Stimulated activated CD8-positive, alpha-beta memory T cell treated with anti-CD3 and anti-CD28 coated beads, Interleukin-4, amount 100 ng/mL, for 48 hours (primary cell): ENCODE measurements at places on chromosomes 2 and 18.

DNA sequence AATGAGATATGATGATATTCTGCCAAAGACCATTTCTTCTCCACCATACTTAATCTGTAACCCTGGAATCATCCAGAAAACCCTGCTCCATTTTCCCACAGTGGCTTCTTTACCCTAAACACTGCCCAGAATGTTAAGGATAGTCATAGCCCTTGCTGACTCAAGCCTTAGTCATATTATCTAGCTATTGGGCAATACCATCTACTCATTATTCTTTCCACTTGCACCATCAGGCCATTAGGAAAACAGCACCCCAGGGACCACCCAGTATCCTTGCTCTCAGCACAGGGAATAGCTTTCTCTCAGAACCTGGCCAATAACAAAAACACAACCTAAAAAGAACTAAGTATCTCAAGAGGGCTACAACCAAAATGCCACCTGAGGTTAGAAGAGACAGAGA lies 445.7 kb upstream of the SLC14A2 start:
- no peak for DNase-seq

DNA sequence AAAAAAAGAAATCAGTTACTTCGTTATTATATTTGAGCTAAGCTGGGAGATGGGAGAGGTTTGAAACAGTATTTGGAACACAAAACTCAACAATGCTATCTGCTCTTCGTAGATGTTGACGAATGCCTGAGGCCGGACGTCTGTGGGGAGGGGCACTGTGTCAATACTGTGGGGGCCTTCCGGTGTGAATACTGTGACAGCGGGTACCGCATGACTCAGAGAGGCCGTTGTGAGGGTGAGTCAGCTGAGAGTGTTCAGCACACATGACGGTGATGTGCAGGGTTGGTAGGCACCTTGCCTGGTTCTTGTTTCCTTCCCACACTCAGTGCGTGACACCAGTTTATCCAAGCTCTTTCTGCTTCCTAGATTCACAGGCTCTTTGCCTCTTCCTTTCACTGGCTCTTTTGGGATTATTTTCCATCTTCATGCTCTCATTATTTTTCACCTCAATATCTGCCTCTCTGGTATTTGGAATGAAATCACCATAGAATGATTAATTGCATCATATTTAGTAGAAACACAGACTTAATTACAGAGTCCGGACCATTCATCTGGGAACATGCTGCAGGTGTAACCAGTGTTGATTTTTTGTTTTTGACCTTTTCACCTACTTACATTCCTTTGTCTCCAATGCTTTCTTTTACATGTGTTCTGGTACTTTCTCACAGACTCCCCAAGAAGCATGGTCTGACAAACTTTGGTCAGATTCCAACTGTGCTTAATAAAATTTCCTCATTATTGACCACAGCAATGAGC lies 200.6 kb upstream of the RASGRP3 start:
- DNase-seq, result peak; percentile 43

GRCh38 chr2:112187805-112188596 lies 49.8 kb downstream of the FBLN7 start:
- peak; percentile 82 for DNase-seq

GRCh38 chr2:28269019-28269784 lies 123.5 kb upstream of the FOSL2 start:
- no peak for DNase-seq

- no peak for DNase-seq
Observed at GRCh38 chr18:54330768-54331548, 26.7 kb downstream of the STARD6 start.

GRCh38 chr2:207734264-207734635 lies 22.8 kb downstream of the CCNYL1 start:
- no peak for DNase-seq

DNA sequence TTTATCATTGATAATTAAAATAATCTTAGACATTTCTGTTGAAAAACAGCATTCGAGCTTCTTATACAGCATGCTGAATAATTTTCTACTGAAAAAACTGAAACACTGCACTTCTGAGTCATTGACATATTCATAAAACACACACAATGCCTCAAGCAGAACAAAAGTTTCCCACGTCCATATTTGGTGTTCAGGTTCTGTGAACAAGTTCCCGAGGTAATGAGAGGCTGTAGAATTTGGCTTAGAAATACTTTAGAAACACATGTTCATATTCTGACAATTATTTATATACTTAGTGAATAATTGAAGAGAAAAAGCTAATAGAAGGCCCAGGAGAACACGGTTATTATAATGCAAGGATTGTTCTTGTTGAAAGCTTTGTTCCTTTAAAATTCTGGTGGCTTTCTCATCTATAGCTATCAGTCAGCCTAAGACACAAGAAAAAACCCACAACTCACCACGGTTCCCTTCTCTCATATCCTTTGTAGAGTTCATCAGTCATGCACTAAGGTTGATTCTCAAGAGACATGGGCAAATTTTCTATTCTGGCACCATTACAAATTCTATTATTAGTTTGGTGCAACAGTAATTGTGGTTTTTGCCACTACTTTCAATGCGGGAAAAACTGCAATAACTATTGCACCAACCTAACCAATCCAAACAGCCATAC lies 194.4 kb downstream of the TMX3 start:
- DNase-seq, result no peak

- no peak for DNase-seq
Observed at GRCh38 chr2:23053601-23054000, 331.4 kb upstream of the KLHL29 start.
